ENCODE measurements at places on chromosomes 7 and 10.
A peak's percentile ranks its signal among the peaks of the same experiment; 100 is the strongest.

GRCh38 chr7:77327932-77328628 lies 88.1 kb downstream of the GSAP start:
- DNase-seq: no peak

DNA sequence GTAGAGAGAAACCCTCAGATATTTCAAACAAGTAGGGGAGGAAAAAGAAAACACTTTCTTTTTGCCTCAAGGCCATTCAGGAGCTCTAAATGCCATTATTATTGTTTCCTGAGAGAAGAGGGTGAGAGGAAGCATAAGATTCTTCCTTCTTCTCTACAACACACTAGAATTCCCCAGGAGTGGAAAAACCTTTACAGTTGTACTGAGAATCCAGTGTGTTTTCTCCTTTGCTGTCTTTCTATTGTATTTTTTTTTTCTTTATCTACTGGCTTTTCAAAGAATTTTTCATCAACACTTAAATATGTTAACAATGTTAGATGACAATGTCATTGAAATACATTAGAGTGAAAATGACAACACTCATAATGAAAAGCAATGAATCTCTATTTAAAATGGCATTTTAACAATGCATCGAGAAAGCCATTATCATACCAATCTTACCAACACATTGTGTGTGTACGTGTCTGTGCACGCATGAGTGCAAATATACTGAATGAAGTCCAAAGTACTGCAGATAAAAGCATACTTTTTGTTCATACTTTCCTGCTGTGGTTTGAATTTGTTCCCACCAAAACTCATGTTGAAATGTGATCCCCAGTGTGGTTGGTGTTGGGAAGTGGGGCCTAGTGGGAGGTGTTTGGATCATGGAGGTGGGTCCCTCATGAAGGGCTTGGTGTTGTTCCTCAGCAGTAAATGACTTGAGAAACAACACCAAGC lies 24.2 kb upstream of the MACC1 start:
- no peak for DNase-seq

- no peak for DNase-seq
Measured at GRCh38 chr10:49243610-49244283, 55.2 kb upstream of the C10orf71 start.

DNA sequence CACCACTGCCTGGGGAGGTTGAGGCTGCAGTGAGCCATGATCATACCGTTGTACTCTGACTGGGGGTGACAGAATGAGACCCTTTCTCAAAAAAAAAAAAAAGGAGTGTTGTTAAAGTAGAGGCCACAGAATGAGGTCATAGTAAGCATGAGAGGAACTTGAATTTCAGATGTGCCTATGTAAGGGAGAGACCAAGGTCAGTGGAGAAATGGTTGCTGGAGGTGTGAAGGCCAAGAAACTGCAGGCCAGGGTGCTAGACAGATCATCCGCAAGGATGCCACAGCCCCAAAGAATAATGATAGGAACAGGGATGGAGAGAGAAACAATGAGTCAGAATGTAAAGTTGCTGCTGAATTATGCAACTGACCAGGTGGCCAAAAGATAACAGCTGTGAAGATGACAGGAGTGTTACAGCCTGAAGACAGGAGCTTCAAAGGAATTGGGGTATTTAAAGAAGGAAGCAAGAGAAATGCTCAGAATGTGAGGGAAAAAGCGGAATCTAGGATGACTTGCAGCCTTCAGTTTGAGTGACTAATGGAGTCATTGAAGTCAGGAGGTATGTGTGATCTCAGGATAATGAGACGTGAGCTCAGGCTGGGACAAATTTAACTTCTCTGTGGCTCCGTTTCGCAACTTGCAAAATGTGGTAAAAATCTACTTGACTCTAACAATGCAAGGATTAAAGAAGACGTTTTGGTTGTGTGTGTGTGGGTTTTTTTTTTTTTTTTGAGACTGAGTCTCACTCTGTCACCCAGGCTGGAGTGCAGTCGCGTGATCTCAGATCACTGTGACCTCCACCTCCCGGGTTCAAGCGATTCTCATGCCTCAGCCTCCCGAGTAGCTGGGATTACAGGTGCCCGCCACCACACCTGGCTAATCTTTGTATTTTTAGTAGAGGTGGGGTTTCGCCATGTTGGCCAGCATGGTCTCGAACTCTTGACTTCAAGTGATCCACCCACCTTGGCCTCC lies 22.2 kb downstream of the TYW1B start:
- DNase-seq: no peak

DNA sequence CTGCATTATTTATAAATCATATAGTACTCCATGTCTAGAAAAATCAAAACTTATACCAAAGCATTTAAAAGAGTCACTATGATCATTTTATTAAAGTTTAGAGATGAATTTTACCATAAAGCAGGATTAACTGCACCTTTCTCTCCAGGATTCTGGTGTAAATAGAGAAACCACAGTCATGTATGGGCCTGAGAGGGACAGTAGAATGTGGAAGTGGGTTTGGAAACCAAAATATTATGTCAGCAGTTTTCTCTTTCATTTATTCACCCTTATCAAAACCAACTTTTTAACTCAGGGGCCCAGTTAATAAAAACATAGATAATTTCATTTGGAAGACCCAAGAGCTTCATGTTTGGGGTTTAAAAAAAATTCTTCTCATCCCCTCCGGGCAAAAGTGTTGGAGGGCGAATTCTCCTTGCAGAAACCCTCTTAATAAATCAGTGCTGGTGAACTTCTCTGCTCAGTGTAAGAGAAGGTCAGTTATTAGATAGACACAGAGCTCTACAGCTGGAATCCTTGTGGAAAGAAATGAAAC lies 266.2 kb downstream of the CREB5 start:
- DNase-seq: no peak

- DNase-seq: no peak
Measured at GRCh38 chr7:22586786-22587140, 86.8 kb upstream of the STEAP1B start.

DNA sequence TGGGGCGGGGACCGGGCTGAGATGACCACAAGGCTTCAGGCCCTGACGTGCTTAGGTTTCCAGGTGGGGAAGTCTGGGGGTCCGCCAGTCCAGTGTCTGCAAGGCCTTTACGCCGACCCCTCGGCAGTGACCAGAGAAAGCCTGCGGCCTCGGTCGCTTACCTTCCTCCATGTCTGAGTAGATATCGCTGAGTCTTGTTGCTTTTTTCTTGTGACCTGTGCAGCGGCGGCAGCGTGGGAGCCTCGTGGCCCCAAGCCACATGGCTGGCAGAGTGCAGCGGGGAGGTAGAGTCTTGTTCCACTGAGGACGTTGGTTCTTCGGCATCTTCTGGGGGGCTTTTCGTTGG lies 329 bp downstream of the NOLC1 start:
- DNase-seq: no peak

DNA sequence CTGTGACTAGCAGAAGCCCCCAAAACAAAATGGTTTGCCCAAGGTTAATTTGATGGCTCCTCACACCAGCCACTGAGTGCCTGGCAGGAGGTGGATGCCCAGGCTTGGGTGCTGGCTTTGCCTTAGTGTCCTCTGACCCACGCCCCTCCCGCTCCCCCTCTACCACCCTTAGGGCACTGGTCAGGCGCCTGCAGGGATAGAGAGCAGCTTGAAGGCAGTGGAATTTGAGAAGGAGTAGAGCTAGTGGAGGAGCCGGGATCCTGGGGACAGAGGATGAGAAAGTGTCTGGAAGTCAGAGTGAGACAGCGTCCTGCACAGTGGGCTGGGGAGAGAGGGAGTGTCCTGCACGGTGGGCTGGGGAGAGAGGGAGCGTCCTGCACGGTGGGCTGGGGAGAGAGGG lies 139.4 kb downstream of the DNAJB6 start:
- no peak for DNase-seq

GRCh38 chr7:106418094-106418493 lies 133.3 kb upstream of the NAMPT start:
- no peak for DNase-seq

DNA sequence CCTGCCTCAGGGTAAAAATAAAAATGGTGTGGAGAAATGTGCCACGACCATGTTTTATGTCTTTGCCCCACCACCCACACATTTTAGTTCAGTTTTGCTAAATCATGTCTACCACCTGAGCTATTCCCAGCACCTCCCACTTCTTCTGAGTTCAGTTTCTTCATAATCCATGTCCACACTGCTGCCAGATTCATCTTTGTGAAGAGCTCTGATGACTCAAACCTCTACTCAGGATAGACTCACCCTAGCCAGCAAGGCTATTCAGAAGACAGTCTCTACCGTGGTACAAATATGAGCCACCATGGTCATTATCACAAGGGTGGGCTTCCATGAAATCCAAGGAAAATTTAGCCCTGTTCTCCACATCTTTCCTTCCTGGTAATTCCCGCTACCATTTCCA lies 231.1 kb upstream of the PRKCQ start:
- no peak for DNase-seq

DNA sequence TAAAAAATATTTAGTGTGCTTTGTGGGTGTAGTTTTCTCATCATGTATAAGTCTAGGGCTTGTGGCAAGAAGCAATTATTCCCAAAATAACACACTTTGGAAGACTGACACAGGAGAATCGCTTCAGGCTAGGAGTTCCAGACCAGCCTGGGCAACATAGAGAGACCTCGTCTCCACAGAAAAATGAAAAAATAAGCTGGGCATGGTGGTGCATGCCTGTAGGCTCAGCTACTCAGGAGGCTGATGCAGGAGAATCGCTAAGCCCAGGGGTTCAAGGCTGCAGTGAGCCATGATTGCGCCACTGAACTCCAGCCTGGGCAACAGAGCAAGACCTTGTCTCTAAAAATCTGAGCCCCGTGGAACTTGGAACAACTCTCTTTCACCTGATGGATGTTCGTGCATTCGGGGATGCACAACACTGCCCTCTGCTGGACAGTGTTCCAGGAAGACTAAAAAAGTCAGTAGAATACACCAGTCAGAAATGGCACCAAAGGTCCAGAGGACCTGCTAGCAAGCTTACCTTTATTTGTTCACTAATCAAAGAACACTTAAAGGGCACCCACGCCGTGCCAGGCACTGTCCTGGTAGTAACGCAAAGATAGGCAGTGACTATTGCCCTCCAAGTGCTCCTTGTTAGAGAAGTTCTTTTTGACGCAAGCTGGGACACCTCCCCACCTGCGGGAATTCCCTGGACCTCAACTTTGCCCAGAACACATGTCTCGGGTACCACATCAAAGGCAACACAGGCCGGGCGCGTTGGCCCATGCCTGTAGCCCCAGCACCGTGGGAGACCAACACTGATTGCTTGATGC lies 81.9 kb upstream of the CALN1 start:
- peak; percentile 53 for DNase-seq

DNA sequence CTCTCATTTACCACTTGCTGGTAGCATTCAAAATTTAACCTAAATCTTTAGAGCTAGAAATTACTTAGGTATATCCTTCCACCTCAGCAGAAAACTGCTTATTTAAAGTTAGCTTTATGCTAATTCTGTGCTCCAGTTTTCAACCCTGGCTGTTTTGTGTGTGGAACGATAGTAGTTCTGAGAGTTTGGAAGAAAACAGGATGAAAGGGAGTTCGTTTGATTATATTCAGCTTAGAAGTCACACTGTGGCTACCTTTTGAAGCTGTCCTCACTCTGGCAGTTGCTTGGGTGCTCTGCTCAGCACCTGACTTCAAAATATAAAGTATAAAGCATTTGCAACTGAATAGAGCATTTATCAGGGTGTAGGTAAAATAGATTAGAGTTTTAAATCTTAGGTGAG lies 2.6 kb upstream of the ASCC1 start:
- DNase-seq: no peak

DNA sequence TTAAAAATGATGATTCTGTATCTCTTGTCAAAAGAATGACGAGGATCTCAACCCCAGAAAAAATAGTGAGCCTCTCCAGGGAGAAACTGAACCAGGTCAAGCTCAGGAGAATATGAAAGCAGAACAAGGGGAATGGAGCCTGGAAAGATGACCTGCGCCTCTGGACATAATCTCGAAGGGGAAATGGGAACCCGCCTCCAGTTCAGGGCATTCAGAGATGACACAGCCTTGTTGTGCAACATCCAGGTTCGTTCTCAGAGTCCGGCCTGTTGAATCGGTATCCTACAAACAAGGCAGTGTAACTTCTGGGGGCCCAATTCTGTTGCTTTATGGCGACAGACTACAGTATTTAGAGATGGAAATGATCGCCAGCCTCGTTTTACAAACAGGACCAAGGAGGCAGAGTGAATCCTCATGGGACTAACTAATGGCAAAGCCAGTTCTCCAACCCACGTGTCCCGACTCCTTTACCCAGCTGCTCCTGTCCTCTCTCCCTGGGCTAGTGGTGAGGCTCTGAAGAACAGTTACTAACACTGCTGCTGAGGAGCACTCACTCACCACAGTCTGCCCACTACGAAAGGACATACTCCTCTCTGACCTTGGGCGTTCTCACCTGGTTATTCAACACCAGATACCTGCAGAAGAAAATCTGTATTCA lies 67.6 kb downstream of the JAZF1 start:
- DNase-seq: no peak

DNA sequence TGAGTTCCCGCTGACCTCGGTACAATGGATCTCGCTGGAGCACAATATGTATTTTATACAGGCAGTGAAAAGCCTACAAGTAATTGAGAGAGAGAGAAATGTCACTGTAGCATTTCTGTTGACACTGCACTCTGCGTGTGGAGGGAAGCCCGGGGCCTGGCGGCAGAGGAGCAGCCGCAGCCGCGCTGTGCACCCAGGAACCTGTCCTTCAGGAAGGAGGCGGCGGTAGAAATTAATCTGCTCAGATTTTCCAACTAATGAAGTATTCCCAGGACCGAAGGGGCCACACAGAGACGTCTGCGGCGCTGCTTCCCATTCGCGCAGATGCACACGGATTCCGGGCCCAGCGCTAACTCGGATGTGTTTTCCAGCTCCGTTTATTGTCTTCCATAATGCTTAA lies 170.1 kb downstream of the EBF3 start:
- no peak for DNase-seq

DNA sequence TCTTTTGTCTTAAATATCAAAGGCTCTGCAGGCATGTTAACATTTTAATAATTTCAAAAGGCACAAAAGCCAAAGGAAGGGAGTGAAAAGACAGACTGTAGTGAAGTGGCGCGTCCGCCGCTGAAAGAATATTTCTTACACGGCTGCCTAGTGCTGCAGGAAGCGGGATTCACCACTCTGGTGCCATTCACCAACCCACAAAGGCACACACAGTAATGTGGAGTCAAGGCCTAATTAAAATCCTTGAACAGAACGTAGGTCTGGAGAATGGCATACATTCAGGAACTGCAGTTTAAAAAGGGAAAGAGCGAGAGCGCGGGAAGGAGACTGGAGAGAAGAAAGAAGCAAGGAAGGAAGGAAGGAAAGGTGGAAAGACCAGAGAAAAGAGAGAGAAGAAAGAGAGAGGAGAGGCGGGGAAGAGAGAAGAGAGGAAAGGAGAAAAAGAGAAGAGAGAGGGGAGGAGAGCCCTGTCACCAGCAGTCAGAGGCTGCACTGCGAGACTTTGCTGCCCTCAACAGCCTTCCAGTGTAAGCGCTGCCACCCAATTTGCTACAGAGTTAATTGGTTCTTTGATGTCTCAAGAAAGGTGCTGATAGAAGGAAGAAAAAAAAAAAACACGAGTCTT lies 554.0 kb downstream of the MDFIC start:
- no peak for DNase-seq

DNA sequence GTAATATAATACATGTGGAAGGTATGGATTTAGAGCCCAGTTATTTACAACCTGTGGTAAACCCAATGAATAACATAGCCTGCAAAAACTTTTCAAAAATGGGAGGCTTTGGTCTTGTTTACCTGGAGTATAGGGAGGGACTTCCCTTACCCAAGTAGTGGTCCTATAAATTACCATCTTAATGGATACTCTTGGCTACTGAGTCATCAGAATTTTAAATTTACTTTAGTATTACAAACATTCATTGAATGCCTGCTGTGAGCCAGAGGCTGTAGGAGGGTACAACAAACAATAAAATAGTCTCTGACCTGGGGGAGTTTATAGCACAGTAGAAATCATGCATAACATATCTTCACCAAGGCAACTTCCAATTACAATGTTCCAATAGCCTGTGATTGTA lies 365.1 kb downstream of the BBS9 start:
- no peak for DNase-seq

GRCh38 chr10:14839305-14839695 lies 1.2 kb downstream of the HSPA14 start:
- DNase-seq: no peak

Data from right renal pelvis (tissue), 4 donors.